ENCODE measurements at places on chromosomes 1 and 21.
A peak's percentile ranks its signal among the peaks of the same experiment; 100 is the strongest.

GRCh38 chr1:48194801-48195200 lies 27.7 kb upstream of the SLC5A9 start:
- no peak for DNase-seq

- DNase-seq, result no peak
Measured at GRCh38 chr1:184757406-184757805, 2.7 kb upstream of the EDEM3 start.

- no peak for DNase-seq
Measured at GRCh38 chr1:204587621-204588020, 71.4 kb downstream of the MDM4 start.

DNA sequence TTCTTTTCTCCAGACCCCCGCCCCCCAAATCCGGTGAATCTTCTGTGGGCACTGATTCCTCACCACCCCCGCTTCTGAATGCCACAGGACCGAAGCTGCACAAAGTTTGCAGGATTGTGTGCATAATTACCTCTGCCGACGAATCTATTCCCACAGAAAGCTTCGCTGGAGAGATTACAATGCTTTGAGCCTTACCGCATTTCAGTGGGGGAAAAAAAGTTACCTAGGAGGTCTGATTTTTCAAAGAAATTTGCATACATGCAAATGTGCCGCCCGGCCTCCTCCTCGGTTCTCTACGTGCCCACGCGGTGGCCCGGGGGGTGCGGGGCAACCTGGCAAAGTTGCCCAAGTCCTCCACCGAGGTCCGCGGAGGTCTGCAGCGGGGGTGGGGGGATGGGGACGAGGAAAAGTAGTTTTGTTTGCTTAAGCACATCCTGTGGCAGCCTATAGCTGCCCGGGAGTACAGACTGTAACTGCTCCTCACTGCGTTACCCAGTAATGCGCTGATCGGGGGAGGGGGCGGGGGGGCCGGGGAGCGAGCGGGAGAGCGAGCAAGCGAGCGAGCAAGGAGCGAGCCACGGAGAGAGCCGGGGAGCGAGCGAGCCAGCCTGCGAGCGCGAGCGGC lies 563 bp upstream of the NFIA start:
- peak; percentile 63 for DNase-seq

DNA sequence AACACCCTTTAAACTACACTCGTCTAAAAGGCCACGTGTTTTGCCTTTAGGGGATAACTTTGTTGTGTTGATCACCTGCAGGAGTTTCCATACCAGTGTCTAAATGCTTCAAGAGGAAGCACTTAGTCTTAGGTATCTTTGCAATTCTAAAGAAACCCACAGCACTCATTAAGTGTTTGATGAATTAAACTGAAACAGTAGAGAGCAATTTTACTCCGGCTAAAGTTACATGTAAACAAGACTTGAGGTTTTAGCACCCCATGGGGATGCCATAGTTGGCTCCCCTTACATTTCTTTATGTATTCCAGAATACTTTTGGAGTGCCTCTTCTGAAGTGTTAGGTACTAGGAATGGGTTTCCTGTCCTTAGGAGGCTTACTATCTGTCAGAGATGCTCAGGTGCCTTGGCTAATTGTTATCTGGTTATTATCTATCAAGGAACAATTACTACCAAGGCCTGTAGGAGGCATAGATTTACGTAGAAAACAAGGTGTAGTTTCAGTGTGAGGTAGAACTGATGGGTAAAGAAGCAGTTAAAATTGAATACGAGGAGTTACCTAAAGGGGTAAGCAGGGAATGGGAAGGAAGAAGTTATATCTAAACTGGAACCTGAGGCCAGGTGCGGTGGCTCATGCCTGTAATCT lies 176.8 kb upstream of the SAMSN1 start:
- DNase-seq, result no peak

DNA sequence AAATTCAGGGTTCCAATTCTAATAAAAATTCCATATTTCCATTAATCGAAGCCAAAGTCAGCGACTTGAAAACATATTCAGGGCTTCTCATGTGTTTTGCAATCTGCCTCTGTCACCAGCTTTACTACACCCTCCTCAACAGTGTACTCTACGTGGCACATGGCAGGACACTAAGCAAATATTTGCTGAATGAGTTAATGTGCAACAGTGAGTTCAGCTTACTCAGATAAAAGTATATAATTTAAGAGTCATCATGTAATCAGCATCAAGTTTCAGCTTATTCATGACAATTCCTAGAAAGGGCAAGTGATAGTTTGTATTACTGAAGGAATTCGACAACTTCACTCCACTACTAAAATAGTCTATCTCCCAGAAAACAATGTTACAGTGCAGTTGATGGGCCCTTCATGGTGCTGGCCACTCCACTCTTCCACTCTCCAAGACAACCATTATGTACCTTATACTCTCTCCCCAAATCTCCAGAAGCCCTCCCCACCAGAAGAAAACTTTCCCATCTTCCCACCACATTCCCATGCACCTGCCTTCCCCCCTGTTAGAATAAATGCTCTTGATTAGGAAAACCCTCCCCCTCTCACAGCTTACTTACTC lies 97.3 kb downstream of the TTLL7 start:
- no peak for DNase-seq

- DNase-seq, result no peak
Measured at GRCh38 chr1:233140974-233141373, 154.6 kb downstream of the PCNX2 start.

DNA sequence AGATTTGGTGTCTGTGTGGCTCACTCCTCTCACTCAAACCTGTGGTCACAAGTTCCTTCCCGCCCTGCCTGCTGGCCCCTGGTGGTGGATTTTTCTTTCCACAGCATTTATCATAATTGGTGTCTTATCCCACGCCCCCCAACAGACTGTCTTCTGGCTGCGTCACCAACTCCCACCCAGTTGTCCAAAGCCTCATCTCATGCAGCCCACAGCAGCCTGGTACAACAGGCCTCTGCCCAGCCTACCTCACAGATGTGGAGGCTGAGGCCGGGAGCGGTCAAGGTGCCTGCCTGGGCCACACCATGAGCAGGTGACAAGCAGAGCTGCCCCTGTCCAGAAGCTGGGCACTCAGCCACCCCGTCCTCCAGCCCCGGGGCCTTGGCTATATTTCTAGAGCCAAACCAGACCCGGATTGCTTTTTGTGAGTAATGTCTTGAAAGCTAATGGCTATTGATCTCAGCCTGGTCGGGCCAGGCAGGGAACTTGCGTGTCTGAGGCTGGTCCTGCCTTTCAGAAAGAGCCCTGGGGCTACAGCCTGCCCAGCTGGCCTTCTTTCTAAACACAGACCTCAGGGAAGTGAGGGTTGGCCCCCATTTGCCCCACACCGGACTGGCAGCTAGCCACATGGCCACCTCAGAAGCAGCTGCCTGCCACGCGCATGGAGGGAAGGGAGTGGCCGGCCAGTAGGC lies 2.6 kb downstream of the KCNAB2 start:
- no peak for DNase-seq

DNA sequence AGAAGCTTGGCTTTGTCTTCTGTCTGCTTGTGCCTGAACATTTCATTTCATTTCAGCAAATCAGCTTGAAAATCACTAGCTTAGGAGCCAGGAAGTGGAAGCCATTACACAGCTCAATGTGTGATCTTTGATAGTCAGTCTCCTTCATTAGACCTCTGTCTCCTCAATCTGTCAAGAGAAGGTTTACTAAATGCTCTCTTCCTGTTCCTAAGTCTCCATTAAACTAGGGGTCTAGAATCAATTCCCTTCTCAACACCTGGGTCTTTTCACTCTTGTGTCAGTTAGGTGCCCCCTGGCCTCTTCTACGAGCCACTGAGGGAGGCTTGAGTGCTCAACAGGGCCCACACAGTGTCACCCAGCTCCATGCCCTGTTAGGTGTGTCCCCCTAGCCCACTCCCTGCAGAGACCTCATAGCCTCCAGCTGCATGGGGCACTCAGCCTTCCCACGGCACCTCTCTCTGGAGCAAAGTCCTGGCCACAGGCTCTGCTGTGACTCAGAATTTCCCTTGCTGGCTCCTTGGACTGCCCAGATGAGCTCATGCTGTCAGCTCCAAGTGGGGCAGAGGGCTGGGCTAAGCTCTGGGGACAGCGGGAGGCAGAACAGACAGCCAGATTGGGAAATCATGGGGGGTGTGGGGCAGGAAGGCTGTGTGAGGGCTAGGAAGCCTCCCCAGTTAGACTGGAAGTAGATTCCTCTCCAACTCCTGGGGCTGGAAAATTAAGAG lies 115.7 kb upstream of the IPO9 start:
- peak; percentile 62 for DNase-seq

GRCh38 chr1:164477343-164477742 lies 81.6 kb upstream of the PBX1 start:
- no peak for DNase-seq

GRCh38 chr1:84271441-84272151 lies 29.9 kb upstream of the SAMD13 start:
- DNase-seq, result no peak

GRCh38 chr1:117537291-117537920 lies 68.4 kb upstream of the TENT5C start:
- DNase-seq, result no peak

DNA sequence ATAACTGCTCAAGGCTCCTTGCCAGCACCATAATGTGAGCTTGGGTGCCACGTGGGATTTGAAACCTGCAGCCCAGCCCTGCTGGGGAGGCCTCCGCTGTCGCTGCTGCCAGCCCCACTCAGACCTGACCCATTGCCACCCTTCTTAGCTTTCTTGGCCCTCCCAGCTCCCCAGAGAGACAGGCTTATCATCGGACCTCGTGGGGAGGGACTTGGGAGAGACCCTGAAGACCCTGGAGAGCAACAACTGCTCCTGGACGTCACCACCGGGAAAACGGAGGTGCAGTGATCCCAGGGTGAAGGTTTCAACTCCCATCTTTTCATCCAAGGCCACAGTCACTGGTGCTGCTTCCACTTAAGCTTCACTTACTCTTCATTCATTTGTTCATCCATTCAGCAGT lies 596.1 kb downstream of the PTPRU start:
- no peak for DNase-seq

DNA sequence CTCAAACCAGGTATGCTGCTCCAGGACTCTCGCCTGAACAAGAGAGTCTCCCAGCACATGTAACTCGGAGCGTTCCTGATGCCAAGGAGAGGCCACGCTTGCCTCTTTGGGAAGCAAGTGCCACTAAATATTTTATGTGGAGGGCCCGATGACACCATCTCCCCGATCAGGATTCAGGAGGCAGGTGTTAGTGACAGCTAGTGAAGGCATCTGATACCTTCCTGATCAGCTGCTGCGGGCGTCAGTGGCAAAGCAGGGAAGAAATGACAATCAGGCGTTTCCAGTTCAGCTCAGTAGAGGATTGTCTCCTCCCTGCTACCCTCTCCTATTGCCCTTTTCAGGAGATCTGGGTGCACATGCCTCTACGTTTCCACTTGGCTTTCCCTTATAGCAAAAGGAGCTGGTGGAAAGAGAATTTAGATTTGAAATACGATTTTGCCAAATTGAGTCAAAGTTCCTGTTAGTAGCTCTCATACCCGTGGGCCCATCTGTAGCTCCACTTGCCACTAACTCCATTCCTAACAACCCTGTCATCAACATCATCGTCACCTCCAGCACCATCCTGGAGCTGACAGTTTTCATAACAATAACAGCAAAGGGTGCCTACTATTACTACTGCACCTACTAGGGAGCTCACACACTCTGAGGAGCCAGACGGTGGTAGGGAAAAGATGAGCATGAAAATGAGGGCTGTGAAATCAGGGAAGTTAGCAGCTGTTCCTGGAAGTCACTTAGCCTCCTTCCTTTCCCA lies 21.6 kb downstream of the PLXNA2 start:
- DNase-seq, result no peak

GRCh38 chr21:40345711-40346321 lies 478.6 kb downstream of the PCP4 start:
- DNase-seq, result no peak

DNA sequence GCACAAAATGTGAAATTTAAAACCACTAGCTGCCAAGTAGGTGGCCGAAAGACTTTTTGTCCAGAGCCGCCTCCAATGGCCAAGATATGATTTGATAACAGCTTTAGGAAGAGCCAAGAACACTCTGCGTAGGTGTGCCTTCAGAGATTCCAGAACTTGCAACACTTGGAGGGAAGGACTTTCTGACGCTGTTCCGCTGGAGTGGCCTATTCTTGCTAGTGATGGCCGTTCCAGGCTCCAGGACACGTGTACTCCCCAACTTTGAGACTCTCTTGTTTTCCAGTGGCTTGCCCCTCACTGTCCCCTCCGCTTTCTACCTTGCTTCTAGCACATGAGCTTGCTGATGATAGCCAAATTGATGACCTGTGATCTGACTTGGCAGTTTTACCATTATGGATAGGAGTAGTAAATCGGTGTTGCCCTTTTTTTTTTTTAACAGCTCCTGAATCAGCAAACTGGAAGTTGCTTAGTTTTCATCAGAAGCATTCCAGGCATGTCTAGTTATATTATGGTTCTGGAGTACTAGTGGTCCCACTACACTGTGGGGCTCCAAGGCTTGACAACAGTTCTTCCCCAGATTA lies 1.0 kb downstream of the PRDX6 start:
- peak; percentile 23 for DNase-seq

DNA sequence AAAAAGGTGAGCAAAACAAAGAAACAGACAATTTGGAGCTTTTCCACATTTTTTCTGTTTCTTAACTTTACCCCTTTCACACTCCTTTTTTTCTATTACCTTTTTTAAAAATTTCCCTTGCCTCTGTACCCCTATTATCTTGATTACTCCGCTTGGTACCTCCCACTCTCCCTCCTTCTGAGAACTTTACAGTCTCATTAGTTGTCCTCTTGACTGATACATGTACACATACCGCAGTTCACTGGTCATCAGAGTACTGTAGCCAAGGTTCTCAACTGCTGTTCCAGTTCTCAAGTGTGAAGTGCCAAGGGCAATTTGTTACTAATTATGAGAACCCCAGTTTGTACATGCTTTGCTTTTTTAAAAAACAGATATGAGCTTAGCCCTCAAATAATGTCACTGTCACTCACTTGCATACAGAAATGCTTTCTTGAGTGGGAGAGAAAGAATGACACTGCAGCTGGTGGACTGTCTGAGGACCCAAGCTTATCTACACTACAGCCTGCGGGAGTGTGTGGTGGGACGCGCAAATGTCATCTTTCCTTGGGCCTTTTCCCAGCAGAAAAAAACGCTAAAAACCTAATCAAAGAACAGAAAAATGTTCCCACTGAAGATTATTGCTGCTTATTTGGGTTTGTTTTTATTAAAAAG lies 160.8 kb downstream of the DISP1 start:
- no peak for DNase-seq

GRCh38 chr1:110718452-110718851 lies 43.7 kb upstream of the KCNA3 start:
- no peak for DNase-seq

DNA sequence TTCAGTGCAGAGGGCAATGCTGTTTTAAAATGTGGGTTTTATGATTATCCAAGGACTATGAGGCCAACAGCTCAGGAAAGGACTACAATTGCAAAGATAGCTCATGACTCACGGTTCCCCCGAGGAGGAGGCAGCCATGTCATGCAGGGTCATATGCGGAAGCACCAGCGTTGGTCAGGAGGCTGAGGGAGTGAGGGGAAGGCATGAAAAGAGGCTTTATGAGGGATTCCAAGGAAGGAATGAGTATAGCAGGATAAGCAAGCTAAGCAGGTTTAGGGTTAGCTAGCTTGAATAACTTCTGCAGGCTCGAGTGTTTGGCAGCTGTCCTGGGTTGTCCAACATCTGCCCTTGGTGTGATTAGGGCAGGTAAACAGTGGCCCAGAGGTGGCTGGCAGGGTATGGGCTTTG lies 495.1 kb downstream of the SETD4 start:
- no peak for DNase-seq
